ENCODE measurements at places on chromosomes 13 and 19.

- DNase-seq, result no peak
Measured at GRCh38 chr19:33668968-33669367, 47.2 kb downstream of the CHST8 start.

DNA sequence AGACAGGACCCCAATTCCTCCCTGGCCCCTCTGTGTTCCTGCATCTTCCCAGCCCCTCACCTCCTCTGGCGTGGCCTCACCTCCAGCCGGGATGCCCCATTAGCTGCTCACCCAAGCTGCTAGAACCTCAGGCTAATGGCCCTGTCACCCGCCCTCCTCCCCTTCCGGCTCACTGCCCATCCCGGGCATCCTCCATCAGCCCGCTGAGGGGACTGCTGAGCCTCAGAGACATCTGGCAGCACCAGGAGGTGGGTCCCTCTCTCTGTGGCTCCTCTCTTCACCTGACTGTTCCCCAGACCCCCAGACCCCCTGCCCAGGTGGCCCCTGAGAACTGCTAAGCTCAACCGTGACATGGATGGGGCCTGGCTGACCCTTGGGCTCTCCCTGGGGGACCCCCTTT is 2.9 kb downstream of the FFAR1 start:
- DNase-seq, result no peak

DNA sequence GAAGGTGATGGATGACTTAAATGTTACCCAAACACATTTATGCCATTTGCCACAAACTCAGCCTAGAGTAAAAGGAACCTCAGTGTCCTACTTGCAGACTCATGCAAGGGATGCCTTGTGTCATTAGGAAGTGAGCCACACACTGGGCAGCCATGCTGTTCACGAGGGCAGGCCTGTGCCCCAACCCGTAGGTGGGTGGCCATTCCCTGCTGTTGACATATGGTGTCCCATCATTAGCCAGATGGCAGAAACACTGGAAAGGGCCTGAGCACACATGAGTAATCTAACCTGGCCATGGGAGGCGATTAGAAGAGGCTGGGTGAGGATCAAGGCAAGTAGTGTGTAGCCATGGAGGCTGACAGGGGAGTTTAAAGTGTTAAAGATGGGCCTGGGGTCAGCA is 9.7 kb upstream of the LRCH1 start:
- no peak for DNase-seq

DNA sequence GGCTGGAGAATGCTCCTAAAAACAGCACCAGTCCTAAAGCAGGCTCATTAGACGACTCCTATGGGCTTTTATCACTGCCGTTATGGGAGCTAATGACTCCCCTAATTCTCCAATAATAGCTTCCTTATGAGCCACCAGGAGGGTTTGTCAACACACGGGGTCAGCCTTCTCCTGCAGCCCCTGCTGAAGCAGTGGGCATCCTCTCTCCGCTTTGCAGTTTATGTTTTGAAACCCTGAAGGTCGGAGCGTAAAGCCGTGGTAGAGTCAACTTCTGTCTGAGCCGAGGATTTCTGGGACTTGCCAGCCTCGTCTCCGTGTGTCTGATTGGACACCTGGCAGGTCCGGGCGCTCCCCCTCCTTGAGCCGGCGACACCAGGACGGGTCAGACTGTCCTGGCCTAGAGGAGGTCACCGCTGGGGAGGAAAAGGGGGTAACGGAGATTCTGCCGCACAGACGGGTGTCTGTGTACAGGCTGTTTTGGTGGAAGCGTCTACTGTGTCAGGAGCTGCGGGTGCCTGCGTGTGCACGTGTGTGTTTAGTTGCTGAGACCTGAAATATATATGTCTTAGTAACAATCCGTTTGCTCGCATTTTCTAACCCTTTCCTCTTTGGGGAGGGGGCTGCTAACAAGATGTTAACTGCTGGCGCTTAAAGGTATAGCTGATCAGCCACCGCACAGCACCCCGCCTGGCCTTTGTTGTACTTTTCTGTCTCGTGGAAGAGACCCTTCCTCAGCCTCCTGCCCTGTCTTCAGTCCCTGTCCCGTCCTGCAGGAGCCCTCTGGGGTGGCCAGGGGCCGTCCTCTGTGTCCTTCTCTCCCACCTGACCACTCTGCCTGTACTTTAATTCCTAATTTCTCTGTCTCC is 1.9 kb downstream of the KDM4B start:
- peak; percentile 5 for DNase-seq

GRCh38 chr13:48403913-48404312 is 9.0 kb downstream of the LPAR6 start:
- DNase-seq, result no peak

DNA sequence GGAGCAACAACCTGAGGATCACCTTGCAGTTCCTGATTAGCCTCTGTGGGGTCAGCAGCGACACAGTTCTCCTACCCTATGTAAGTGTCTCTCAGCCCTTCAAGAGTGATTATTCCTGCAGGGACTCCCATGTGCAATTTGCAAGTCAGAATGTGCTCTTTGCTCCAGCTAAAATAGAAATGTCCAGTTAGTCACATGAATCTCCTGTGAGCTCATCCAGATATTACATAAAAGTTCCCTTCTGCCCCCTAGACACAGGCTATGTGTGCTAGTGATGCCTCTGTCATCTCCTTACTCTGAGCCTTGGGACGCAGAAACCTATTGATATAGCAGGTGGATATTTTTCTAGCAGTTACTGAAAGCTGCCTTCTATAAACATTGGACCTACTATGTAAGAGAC is 105.5 kb downstream of the ZAR1L start:
- DNase-seq, result no peak

- no peak for DNase-seq
Measured at GRCh38 chr19:55544776-55545439, 435 bp downstream of the SBK3 start.

DNA sequence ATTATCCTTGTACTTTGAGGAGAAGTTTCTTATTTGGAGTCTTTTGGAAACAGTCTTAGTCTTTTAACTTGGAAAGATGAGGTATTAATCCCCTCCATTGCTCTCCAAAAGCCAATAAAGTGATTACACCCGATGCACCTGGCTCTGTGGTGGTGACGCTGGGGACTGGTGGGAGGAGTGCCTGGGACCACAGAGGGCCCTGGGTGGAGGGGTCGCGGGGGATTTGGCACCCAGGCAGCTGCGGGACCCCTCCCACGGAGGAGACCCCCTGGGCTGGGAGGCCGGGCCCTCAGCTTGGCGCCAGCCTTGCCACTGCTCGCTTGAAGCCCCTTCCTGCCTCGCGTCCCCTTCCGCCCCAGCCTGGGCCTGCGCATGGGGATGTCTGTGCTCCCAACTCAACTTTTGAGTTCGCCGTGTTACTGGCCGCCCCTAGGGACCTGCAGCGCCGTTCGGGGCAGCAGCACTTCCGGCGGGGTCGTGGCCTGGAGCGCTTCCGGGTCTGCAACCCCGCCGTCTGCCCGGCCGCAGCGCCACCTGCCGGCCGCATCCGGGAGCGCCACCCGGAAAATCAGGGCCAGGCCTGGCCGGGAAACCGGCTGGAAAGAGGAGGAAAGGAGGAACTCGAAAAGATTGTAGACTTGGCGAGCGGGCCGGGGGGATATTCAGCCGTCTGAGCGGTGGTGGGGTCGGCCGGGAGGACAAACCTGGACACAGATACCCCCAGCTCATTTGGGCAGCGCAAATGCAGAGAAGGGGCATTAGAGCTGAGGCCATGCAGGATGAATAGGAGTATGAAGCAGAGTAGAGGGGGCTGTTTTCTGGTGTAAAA is 8.4 kb downstream of the PEAK3 start:
- DNase-seq, result no peak

DNA sequence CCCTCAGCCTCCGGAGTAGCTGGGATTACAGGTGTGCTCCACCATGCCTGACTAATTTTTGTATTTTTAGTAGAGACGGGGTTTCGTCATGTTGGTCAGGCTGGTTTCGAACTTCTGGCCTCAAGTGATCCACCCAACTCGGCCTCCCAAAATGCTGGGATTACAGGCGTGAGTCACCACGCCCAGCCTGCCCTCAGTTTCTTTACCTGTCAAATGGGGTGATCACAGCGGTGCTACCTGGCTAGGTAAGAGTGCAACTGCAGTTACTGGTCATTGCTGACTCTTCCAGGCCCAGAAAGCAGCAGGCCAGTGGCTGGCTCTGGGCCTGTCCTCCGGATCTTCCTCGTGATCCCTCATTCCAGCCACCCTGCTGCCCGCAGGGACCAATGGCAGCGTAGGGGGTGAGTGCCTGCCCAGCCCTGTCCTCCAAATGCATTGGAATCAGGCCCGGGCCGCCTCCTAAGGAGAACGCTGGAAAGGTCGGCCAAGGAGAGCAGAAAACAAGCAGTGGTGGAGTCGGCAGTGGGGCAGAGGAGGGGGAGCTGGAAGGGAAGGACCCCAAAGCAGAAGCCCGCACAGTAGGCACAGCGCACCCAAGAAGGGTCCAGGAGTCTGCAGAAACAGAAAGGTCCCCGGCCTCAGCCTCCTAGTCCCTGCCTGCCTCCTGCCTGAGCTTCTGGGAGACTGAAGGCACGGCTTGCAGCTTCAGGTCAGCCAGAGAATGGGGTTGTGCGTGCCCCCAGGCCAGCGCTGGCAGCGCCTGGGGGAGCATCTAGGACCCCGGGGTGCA is 1.8 kb upstream of the SLC27A1 start:
- no peak for DNase-seq

GRCh38 chr13:112249644-112250610 is 126.2 kb upstream of the SPACA7 start:
- no peak for DNase-seq

DNA sequence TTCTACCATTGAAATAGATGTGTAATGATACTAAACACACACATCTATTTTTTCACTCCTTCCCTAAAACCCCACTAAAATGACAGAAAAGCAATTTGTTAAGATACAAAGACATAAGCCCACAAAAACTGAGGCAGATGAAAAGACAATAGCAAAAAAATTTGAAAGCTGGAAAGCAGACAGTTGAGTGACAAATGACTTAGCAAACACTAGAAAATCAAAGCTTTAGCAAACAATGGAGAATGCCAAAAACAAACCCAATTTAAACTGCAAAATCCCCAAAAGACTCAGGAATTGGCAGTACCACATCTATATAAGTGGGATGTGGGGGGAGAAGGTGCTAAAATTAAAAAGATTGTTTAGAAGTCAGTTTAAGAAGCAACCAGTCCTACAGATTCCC is 9.5 kb downstream of the TSC22D1 start:
- no peak for DNase-seq

- DNase-seq, result no peak
Measured at GRCh38 chr13:62482351-62482750, 1066.7 kb upstream of the PCDH20 start.

DNA sequence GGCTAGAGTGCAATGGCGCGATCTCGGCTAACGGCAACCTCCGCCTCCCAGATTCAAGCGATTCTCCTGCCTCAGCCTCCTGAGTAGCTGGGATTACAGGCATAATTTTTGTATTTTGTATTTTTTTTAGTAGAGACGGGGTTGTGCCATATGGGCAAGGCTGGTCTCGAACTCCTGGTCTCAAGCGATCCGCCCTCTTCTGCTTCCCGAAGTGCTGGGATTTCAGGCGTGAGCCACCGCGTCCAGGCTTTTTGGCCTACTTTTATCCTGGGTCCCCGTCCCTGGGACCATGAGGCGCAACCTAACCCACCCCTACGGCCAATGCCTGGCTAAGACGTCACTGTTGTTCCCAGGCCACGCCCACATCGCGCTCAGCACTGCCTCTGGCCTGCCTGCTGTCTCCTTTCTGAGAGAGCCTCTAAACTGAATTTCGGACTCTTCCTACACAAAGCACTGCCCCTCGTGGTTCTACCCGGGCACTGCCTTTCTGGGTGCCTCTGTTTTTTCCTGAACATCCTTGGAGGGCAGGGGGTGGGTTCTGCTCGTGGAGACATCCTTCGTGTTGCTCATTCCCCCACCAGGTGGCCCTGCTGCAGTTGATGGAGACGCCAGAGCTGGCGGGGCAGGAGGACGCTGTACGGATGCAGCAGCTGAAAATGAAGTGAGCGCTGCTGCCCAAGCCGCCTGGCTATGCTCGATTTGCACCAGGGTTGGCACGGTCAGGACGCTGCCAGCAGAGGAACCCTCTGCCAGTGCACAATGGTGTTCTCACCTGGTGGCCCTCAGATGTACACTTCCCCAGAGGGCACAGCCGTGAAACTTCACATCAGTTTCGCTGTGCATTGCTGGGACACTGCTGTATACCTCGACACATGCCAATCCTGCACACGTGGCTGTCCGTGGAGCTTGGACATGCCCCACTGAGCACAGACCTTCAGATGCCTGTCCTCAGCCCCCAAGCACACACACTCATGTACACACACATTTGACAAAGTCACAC is 2.0 kb downstream of the REX1BD start:
- peak; percentile 75 for DNase-seq

- no peak for DNase-seq
Measured at GRCh38 chr19:35458731-35459391, 10.8 kb downstream of the FFAR2 start.

DNA sequence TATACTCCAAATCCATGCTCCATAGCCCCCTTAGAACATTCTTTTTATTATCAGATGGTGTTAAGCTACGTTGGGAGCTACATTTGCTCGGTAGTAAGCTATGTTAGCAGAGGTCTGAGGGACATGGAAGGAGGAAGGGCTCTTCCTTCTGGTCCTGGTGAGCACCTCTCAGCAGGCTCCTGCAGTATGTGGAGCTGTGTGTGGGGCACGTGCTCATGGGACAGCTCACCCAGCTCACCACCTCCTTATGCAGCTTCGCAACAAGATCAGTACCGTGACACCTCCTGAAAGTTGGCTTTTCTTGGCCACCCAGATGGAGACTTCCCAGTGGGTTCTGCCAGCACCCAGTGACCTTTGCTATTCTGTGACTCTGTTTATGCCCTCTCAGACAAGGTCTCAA is 400.5 kb upstream of the SLC10A2 start:
- DNase-seq, result no peak

GRCh38 chr13:100890645-100891044 is 216.1 kb upstream of the TMTC4 start:
- DNase-seq, result no peak

DNA sequence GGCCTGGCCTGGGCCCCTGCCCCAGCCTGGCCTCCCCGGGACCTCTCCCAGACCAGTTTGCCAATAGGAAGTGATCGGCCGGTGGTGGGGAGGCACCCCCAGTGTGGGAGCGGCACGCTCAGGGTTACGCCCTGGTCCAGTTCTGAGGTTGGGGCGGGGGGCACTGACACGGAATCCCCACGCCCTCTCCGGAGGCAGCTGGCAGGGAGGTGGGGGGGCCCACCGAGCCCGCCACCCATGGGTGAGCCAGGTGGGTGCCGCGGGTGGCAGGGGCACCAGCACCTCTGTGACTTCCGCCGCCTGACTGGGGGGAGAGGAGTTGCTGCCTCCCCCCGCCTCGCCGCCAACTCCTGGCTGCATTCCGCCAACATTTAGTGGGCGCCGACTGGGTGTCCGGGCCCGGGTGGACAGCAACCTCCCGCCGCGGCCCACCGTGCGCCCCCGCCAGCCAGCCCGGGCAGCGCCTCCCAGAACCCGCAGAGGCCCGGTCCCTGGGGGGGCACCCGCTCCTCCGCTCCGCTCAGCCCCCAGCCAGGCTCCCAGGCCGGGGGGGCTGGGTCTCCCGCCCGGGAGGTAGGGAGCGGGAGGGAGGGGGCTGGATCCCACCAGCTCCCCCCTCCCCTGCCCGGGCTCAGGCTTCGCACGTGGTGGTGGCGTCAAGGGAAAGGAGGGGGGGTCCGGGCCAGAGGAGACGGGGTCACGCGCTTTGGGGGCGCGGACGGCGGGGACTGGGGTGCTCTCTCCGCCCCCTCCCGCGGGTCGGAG is 2.0 kb downstream of the ZBTB7A start:
- DNase-seq, result no peak

Data from Panc1 (cell line).